ENCODE measurements at places on chromosomes 1 and 21.

- no peak for DNase-seq
Measured at GRCh38 chr21:27582246-27582947, 615.5 kb upstream of the ADAMTS5 start.

DNA sequence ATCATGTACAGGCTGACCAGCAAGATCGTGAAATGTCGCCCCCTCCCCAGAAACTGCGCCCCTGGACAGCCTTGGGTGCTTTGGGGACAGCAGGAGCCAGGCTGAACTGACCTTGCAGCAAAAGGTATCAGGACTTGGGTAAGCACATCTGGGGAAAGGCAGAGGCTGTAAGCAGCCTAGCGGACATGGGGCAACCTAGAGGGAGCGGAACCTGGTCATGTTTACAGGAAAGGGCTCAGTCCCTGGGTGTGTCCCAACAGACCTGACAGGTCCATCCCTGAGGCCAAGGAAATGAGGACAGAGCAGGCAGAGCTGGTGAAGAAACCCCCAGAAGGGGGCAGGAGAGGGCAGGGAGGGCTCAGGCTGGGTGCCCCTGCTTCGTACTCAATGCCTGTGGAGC, 3.1 kb upstream of the S100A8 start:
- peak; percentile 70 for DNase-seq

DNA sequence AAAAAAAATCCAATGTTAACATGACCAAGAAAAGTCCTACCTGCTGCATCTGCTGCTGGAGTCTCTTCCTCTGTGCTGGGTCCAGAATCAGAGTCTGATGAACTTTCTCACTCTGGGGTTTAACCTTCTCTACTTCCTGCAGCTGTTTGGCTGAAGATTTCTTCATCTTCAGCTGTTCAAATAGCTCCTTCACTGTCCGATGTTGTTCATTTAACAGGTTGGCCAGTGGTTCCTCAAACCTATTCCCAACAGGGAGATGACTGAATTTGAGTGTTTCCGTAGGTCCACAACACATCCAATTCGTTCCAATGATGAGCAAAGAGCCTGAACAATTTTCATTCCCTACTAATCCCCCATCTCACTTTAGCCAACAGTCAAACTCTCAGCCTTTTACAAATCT, 79.4 kb downstream of the GON4L start:
- no peak for DNase-seq

DNA sequence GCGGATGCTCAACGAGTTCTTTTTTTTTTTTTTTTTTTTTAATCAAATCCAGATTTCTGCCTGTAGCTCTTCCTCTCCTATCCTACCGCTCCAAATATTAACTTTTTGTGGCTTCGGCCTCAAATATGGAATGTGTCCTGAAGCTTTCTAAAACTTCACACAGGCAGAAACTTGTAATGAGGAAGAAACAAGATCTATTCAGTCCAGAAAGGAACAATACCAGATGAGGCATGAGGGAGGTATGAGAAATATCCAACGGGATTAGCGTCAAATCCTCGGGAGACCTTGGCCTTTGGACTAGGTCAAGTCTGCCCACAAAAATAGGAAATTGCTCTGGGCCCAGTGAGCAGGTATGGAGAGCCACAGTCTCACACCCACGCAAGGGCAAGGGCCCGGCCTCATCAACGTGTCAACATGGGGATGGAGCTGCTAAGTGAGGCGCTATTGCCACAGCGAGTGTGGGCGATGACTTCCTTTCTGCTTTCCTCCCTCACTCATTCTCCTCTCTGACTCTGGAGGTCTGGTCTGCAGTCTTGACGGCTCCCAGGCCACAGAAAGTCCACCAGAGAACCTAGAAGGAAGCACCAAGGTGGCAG, 66.6 kb downstream of the BCAR3 start:
- no peak for DNase-seq

DNA sequence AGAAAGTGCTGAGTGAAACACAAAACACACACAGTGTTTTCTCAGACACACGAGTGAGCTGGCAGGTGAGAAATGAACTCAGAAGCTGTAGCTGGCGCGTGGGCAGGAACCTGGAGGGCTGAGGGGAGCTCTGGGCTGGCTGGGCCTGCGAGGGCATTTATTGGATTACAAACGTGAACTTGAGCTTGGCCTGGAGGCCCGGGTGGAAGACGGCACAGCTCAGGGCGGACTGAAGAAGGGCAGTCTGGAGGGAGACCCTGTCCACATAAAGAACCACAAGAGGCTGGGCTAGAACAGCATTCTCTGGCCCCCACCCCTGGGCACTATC, 52.1 kb upstream of the ADARB1 start:
- DNase-seq = no peak

DNA sequence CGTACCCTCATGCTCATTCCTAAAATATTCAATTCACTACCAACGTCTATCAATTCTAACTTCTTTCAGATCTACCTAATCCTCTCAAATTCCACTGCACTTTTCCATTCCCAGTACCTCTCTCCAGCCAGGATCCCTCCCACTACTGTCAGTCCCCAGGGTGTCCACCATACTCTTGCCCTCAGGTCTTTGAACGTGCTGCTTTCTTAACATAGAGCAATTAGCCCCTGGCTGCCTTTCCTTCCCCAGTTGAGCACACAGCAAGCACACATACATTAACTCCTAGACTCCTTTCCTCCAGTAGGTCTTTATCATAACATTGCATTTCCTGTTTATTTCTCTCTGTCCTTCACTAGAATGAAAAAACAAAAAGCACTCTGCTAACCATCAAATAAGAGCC, 126.7 kb downstream of the NTNG1 start:
- DNase-seq = no peak

DNA sequence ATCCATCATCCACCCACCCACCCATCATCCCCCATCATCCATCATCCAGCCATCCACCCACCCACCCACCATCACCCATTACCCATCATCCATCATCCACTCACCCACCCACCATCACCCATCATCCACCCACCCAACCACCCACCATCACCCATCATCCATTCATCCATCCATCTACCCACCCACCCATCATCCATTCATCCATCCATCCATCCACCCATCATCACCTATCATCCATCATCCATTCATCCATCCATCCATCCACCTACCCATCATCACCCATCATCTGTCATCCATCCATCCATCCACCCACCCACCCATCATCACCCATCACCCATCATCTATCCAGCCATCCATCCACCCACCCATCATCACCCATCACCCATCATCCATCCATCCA, 81.5 kb downstream of the ADARB1 start:
- no peak for DNase-seq

DNA sequence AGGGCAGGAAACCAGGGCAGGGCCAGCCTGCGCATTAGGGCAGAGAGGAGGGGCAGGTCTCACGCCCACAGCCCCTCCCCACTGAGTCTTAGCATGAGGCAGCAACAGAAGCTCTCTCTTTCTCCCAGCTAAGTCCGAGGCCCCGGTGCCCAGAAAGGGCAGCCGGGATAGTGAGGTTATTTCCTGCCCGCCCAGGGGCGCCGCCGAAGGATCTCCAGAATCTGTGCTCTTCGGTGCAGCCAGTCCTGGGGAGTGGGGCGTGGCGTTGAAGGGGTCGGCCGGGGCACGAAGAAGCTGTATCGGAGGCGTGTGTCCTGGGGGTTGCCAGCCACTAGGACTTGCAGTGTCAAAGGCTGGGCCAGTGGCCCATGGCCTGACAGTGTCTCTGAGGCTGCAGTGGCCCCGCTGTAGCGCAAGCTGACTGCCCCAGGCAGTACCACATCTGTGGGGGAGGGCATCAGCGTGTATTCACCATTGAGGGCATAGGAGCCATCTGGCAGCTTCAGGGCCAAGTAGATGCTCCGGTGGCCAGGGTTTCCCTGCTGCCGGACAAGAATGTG, 7.8 kb downstream of the ADAMTS4 start:
- no peak for DNase-seq

DNA sequence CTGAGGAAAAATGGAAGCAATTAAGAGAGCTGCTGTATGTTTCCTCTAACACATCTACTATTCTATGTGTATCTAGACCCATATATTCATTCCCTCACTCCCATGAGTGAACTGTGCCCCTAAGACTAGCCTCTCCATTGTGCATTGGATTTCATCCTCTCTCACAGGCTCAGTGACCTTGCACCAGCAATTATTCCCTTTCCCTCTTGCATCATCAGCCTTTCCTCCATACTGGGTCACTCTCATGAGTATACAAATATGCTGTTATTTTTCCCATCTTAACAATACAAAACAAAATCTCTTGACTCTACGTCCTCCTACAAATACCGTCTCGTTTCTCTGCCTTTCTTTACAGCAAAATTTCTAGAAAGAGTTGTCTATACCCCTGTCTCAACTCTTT, 29.4 kb upstream of the METTL18 start:
- no peak for DNase-seq

DNA sequence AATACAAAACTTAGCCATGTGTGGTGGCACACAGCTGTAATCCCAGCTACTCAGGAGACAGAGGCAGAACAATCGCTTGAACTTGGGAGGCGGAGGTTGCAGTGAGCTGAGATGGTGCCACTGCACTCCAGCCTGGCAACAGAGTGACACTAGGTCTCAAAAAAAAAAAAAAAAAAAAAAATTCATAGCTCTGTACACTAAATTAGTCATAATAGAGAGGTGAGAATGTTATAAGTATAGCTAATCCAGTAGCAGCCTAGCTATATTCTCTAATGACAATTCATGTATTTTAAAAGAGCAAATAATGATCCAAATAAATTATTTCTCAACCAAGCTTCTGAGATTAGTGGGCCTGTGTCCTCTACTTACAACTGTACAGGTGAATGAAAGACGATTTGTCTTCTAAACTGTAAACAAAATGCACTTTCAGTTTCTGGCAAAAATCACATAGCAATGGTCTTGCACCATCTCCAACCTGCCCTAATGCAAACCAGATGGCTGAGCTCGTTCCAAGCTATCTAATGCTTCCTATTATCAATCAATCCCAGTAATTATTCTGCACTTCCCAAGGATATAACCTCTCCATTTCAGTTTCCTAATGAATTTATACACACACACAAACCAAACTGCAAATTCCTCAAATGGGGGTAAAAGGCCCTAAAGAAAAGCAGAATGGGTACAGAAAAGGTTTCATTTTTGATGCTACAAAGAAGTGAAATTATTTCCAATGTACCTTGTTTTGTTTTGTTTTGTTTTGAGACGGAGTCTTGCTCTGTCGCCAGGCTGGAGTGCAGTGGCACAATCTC, 56.5 kb downstream of the GATAD2B start:
- no peak for DNase-seq

- no peak for DNase-seq
Measured at GRCh38 chr1:26210147-26210870, 19.9 kb downstream of the CATSPER4 start.

- DNase-seq = no peak
Measured at GRCh38 chr1:223257856-223258550, 106.0 kb downstream of the SUSD4 start.

DNA sequence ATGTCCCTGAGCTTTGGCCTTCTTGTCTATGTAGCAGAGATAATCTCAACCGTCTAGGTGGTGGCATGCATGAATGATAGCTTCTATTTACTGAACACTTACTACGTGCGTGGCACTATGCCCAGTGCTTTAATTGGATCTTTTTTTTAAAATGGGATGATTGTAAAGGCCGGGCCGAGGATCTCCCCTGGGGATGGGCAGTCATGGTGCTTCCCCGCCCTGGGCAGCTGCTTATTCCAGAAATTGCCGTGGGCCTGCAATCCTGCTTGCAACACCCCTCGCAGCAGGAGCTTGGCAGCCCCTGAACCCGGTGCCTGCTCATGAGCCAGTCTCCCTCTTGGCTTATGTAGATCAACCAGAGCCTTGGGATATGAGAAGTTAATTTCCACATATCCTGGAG, 360.7 kb downstream of the CAMTA1 start:
- no peak for DNase-seq

DNA sequence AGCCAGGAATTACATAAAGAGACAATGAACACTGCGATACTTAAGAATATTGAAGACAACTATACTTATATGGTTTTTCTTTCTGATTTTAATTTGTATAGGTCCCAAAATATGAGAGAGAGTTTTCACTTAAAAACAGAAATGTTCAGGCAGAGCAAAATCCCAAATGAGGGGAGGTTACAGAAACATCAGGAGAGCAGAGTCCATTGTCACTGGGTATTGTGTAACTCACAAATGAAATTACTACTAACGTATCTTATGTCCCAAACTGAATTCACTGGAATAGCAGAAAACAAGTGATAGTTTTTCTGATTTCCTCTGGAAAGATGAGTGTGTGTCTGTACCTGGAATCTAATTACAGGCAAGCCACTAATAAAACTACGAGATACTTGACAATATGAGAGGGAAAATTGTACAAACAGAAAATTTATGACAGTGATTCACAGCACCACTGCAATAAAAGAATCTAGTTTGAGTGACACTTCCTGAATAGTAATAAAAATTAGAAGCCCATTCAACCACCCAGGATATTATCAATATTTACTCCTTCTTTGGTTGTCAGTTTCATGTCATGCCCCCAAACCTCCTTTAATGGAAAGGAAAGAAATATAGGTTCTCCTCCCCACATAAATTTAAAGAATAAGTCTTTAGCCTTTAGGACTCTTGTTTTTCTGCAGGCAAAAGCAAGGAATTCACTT, 522.6 kb downstream of the ADGRL2 start:
- no peak for DNase-seq

DNA sequence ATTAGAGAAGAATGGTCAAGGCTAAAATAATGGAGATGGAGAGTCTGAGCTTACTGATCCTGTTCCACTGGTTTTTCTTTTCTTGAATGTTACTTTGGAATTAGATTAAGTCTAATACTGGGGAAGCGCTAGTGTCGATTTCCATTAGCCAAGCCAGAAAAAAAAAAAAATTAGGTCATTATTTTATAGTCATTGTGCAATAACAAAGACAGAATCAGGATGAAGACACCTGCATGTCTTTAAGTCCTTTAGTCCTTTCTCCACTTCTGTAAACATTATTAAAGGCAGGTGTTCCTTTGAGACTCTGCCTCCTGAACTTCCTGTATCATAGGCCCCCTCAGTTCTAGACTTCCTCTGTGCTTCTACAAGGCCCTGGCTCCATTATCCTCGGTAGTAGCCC, 42.8 kb downstream of the MYSM1 start:
- no peak for DNase-seq

- no peak for DNase-seq
Measured at GRCh38 chr1:211648336-211648735, 27.1 kb downstream of the NEK2 start.

GRCh38 chr1:175822580-175822979, 79.2 kb upstream of the TNR start:
- no peak for DNase-seq

- DNase-seq = no peak
Measured at GRCh38 chr1:9395018-9395417, 102.3 kb downstream of the SPSB1 start.

GRCh38 chr1:23566304-23566703, 7.0 kb upstream of the ID3 start:
- DNase-seq = peak; percentile 59

- DNase-seq = no peak
Measured at GRCh38 chr21:39182016-39182415, 1.2 kb downstream of the PSMG1 start.

DNA sequence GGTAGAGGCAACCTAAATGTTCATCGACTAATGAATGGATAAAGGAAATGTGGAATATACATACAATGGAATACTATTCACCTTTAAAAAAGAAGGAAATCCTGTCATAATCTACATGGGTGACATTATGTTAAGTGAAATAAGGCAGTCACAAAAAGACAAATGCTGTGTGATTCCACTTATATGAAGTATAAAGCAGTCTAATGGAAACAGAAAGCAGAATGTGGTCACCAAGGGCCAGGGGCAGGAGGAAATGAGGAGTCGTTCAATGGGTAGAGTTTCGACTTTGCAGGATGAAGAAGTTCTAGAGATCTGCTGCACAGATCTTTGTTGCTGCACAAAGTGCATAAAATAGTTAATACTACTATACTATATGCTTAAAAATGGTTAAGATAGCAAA, 7.8 kb downstream of the DIPK1A start:
- no peak for DNase-seq

All from WTC11 (cell line).